ENCODE measurements at places on chromosomes 12 and 14. TPM values are rescaled to one million over a fixed set of nuclear protein-coding genes. Genes with fewer than 3 reads are reported as not detected.

DNA sequence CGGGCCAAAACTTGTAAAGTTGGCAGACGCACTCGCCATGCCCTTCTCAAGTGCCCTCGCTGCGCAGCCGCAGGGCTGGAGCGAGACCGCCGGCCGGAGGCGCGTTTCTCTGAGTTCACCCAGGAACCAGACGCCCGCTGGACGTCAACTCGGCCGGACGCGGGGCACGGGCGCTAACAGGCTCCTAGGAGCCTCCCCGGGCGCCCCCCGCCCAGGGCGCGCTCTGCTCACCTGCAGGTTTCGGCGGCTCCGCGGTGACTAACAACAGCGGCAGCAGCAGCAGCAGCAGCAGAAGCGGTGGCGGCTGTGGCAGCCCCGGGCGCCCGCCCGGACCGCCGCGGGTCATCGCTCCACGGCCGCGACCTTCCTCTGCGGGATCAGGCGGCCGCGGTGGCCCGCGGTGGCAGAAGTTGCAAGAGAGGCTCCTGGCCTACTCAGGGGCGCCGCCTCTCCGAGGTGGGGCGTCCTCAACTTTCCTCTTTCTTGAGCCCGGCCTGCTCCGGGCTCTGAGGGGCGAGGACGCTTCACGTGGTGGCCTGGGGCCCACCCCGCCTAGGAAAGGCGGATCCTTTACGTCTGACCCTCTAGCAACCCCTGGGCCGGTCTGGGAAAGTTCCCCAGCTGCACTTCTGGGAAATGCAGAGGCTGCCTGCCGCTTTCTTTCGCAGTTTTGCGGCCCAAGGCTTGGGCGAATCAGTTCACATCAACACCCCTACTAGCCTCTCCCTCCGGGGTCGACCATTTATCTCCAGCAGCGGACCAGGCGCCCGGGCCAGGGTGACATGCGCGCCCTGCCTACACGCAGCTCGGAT lies at the start of gene PLBD1:
Gene PLBD1, minus strand, starts transcription at position 533 of the 812 bp plus-strand sequence. Its CDS starts 187 bp downstream, at position 346.
- peak; percentile 37 for DNase-seq

- DNase-seq, result peak; percentile 72
Observed at GRCh38 chr12:1939801-1940607, 21.6 kb upstream of the CACNA2D4 start.

DNA sequence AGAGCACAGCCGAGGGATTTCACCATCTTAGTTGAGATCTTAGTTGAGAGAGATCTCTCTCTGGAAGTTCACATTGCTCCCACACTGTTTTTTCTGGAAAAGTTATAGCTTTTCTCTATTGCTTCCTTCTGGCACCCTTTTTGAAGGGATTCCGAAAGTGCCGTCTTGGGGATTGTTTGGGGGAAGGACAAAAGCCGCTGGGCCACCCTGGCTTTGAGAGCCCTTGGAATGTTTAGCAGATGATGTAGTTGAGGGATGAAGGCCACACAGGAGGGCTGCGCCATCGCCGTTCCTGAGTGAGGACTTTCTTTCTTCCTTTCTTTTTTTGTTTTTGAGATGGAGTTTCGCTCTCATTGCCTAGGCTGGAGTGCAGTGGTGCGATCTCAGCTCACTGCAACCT lies 17.7 kb downstream of the PLEKHG3 start:
- DNase-seq, result no peak

GRCh38 chr12:117472983-117473382 lies 111.6 kb upstream of the NOS1 start:
- DNase-seq, result peak; percentile 48

- DNase-seq, result peak; percentile 61
Observed at GRCh38 chr12:106303202-106303820, 778 bp downstream of the TCP11L2 start.

GRCh38 chr14:52949711-52950409 lies 990 bp downstream of the FERMT2 start:
- DNase-seq, result peak; percentile 48

GRCh38 chr14:97056086-97056485 lies 258.9 kb downstream of the VRK1 start:
- no peak for DNase-seq

- DNase-seq, result no peak
Observed at GRCh38 chr12:42508913-42509460, 80.6 kb downstream of the PRICKLE1 start.

DNA sequence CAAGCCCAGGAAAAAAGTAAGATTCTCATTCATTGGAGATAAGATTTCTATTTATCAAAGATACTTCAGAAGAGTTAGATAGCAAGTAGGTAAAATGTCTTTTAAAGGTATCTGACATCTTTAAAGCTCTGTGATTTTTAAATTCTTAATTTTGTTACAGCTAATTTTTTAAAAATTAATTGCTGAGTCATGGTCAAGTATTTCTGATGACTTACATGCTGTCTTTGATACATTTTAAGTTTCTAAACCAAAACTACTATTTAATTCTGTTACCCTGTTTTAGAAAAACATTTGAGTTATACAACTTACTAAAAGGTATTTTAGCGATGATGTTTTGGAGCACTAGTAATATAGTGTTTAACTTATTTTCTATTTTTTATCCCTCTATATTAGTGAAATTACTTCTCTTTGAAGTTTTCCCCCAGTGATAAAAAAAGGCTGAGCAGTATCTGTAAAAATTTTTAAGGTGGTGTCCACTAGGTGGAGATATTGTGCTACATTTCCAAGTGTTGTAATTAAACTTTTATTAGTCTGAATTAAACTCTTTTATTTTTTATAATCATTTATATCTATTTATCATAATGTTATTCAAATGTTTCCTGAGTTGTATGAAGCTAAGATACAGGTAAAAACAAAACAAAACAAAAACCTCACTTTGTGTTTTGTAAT lies 11.5 kb downstream of the ALG10 start:
- peak; percentile 56 for DNase-seq

DNA sequence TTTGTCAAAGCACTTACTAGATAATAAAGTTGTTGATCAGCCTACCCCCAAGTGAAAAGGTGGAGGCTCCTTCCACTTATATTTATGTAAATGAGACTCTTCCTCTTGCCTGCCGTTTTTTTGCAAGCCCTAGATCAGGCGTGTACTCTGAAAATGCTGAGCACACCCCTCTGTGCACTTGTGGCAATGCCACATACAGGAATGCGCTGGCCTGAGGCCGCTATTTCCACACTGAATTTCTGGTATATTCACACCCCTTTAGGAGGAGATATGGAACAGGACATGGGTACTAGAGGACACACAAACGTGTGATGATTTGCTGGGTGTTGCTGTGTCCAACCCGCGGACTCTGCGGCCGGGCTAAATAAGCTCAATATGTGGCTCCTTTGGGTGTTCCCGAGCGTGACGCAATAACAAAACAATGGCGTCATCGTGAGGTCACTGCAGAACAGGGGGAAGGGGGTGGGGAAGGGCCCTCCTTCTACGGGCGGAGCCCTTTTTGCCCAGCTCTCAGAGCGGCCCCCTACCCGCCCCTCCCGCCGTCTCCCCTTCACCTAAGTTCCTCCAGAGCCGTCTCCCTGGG lies 554 bp upstream of the TSPAN31 start:
- DNase-seq, result peak; percentile 94

- no peak for DNase-seq
Observed at GRCh38 chr14:106417224-106418049, 891.1 kb downstream of the TMEM121 start.

DNA sequence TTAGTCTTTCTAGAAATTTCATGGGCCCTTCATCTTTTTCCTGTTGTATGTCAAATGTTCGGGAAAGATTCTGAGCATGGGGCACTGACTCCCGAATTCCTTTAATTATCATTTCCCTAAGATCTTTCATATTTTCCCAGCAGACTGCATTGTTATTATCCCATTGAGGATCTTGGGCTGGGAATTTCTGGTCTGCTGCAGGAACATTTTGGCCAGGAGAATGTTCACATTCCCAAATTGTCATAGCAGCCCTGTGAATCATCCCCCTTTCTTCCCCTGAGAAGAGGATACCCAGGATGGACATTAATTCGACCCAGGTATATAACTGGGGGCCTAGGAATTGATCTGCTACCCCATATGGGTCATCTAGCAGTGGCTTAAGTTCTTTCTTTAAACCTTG lies 112.5 kb downstream of the RIN3 start:
- no peak for DNase-seq

GRCh38 chr12:116194935-116195431 lies 82.5 kb downstream of the MED13L start:
- peak; percentile 14 for DNase-seq

GALNT6 gene
- polyA plus RNA-seq, result 4.1 TPM

TAS2R10 gene
- 0.14 TPM for polyA plus RNA-seq

SRRM4 gene
- polyA plus RNA-seq, result not detected

KRT72 gene
- not detected for polyA plus RNA-seq

KLRK1 gene
- not detected for polyA plus RNA-seq
